ENCODE measurements at places on chromosomes 1 and 21.

DNA sequence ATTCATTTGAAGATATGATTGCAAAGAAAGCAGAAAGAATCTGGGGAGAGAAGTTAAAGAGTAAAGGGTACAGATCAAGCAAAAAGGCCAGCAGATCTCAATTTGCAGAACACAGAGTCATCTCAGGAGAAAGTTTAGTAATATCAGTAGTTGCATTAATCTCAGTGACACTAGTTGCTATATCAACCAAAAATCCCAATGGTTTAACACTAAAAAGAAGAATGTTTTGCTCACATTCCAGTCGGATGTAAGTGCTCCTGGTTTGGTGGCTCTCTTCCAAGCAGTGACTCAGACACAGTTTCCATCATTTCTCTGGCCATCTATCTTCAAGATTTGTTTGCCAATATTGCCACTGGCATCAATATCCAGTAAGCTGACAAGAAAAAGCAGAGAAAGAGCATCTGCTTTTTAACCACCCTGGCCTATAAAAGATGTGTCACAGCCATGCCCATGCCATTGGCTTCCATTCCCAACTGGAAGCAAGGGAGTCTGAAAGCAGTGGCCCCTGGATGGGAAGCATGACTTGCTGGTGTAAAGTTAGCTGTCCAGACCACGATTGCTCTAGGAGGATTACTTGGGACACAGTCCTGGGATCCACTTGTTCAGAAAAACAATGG, 45.5 kb upstream of the AIM2 start:
- DNase-seq, result no peak

- peak; percentile 15 for DNase-seq
Observed at GRCh38 chr1:196535727-196536126, 72.5 kb downstream of the KCNT2 start.

DNA sequence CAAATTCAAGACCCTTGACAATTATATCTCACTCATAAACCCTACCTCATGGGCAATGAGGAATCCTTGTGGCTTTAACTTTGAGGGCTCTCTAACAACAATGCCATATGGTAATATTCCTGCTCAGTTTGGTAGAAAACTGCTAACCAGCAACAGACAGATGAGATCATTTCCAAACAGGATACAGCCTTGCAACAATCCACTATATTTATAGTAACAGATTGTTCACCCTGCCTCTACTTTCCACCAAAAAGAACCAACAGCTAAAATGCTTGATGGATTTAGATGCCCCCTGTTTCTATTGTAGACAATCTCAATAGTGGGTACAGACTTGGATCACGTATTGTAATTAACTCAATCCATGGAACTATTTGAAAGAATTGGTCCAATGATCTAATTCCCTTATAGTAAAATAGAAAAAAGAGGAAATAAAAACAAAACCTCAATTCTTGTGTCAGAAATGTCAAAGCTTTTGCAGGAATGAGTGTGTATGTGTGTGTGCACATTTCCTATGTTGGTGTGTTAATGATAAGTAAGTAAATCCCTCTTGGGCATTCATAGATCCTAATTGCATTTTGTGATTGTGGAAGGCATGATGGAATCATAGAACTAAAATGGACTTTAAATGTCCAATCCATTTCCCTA, 100.0 kb upstream of the EDEM3 start:
- no peak for DNase-seq

DNA sequence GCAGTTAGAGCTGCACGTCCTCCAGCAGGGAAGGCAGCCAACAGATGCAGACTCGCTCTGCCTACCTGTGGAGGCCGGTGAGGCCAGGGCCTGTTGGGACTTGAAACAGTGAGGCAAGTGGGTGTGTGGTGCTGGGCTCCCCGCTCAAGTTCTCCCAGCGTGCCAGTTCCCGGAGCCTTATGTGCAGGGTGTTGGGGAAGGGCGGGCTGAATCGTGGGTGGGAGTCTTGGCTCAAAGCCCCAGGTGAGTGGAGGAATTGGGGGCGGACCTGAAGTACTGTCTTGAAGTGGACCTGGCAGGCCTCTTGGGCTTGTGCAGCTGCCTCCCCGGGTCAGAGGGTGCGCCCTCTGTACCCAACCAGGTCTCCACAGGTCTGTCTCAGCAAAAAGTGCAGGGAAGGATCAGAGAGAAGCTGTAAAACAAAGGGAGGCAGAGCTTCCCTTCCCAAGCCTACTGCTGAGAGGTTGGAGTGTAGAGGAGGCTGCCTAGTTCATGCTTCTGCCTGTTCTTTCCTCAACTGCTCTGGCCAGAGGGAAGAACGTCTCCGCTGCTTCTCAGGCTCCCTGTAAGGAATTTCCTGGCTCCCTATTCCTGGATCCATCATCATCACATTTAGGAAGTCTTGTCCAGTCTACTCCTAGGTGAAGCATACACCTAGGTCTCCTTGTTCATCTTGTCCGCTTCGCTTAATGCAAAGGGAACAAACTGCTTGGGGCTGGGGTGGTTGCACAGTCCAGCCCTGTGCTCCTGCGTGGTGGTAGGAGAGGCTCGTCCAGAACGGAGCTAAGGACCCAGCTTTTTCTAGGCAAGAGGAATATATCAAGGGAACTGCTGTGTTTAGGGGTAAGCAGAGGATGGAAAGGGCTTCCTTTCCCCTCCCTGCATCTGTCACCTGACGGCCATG, 14.9 kb downstream of the UTP11 start:
- no peak for DNase-seq

DNA sequence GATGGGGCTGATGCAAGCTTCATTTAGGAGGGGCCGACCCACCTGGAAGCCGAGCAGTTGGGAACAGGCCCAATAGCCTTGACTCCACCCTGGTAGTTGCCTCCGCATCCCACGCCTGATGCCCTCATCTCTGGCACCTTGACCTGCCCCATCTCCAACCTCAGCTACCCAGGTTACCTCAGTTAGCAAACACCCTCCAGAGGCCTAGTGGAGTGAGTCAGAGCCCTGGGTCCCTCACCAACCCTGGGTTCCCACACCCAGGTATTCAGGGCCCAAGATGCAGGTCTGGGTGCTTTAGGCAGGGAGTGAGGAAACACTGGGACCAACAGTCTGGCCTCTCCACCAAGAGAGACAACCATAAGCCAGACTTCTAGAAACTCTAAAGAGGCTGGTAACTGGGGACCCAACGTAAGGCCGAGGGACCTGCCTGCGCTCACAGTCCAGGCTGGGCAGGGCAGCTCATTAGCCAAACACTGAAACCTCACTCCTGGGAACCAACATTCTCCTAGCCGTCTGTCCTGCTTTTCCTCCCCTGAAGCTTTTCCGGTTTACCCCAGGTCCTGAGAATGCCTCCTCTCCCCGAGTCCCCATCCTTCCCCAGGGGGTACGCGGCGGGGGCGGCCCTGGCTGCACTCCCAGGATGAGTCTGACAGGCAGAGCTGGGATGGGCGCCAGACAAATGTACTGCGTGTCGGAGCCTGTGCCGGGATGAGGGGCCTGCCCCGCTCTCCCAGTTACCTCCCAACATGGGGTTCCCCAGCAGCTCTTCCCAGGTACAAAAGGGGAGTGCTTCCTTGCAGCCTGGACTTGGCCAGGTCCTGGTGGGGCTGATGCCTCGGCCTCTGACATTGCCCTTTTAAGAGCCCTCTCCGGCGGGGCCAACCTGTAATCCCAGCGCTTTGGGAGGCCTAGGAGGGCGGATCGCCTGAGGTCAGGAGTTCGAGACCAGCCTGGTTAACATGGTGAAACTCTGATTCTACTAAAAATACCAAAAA, 8.9 kb upstream of the CELSR2 start:
- no peak for DNase-seq

DNA sequence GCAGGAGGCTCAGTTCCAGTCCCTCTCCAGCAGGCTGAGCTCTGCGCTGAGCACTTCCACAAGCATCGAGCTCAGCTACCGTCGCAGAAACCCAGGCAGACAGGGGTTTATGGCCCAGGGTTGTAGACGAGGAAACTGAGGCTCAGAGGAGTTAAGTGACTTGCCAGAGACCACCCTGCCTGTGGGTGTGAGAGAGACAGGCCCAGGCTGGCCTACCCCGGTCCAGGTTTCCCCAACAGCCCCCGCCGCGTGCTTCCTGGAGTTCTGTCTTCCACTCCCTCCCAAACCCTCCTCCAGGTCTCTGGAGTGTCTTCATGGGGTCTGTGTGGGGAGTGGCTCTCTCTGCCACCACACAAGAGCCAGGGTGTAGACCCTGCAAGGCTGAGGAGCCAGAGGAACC, 615.9 kb downstream of the PTPRU start:
- no peak for DNase-seq

DNA sequence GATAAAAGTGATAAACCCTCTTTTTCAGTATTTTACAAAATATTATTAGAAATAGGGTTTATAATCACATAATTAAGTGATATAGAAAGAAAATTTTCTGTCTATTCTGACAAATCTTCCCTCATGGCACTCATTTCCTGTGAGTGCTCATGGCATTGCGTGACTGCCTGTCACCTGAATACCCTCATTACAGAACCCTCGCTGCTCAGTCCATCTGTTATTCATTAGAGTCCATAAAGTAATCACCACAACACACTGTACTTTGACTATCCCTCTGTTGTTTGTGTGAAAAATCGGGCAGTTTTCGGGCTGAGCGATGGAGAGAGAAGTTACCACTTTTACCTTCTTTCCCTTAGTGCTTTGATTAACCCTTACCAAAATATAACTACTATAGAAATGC, 100.4 kb upstream of the BRINP3 start:
- no peak for DNase-seq

DNA sequence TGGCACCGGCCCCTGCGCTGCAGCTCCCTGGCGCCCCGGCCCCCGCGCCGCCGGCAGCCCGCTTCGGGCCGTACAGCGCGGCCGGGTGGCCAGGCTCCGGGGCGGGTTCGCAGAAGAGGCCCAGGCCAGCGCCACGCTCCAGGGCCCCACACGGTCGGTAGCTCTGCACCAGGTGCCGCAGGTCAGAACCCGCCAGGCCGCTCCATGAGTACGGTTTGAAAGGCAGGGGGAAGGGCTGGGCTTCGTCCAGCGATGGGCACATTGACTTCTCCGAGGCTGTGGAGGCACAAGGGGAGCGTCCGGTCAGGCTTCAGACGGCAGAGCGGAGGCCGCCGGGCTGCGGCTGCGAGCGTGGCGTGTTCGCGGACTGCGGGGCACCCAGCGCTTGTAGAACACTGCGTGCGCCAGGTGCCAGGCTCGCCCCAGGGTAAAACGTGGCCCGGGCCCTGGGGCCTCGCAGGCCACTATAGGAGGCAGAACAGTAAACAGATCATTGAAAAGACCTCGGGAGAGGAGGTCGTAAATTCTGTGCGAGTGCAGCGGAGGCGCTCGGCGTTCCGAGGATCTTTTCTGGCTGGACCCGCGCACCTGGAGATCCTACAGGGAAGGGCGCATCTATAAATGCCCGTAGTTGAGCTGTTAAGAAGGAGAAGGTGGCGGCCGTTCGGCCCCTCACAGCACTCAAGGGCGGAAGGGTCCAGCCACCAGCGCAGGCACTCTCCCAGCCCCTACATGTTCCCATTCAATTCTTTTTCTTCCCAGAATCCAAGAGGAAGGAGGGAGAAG, 5.7 kb downstream of the GFI1 start:
- DNase-seq, result no peak

DNA sequence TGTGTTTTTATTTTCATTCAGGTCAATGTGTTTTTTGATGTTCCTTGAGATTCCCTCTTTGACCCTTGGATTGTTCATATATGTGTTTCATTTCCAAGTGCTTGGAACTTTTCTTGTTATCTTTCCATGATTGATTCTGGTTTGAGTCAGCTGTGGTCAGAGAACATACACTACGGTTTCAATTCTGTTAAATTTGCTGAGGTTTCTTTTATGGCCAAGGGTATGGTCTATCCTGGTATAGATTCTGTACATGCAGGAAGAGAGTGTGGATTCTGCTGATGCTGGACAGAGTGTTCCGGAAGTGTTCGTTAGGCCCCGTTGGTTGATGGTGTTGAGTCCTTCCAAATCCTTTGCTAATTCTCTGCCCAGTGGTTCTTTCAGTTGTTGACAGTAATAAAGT, 98.5 kb upstream of the COL6A1 start:
- no peak for DNase-seq

DNA sequence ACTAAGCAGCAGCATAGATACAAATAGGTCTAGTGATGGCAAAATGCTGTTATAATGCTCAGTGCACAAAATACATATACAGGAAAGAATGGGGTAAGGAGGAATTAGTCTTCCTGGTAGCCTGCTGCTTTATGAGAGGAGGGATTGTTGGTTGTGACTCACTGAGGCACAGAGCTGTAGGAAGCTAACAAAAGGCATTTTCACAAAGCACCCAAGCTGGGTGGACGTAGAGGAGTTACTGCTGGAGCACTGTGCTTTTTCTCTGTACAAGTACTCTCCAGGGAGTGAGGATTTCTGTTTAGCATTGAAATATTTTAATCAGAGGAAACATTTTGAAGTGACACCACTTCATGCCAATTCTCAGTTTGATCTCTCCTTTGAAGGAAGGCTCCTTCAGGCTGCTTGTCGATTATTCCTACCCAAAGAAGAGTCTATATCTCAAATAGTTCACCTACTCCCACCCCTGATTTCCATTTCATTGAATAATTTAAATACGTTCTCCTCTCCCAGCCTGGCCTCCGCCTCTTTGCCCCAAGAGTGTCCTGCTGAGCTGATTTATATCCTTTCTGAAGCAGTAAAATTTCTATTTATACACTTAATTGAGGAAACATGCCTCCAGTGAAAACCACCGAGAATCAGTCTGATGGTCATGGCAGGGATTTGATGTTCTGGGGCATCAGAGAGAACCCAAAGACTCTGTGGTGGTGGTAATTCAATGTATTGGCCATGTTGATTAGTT, 271.9 kb downstream of the HHAT start:
- no peak for DNase-seq

- no peak for DNase-seq
Observed at GRCh38 chr1:26978901-26979300, 14.6 kb upstream of the TRNP1 start.

DNA sequence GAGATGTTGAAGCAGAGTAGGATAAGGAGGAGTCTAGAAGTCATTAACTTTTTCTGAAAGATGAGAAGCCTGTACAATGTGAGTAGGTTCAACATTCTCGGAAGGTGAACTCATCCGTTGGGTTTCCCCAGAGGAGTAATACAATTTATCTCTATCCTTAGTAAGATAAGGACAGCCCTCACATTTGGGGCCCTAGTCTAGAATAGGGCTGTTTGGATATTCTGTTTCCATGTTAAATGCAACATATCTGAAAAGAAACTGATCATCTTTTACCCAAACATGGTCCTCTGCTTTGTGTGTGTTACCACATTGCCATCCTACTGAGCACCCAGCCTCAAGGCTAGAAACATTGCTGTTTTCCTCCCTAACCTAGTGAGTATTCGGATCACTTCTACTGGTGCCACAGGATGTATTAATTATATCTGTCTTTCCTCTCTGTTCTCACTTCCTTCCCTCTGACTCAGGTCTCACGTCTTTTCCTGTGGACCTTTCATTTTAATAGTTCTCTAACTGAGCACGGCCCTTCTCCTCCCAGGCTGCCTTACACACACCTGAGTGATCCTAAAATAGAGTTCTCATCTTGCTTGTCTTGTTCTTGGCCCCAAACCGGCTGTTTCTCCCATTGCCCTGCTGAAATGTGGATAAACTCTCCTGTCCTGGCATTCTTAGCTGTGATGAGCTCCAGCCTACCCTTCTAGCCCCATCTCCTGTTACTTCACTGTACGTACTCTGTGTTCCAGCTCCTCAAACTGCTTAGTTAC, 91.7 kb downstream of the CDC14A start:
- no peak for DNase-seq

- no peak for DNase-seq
Observed at GRCh38 chr1:213369465-213369864, 318.4 kb downstream of the RPS6KC1 start.

GRCh38 chr1:116540088-116540487, 30.7 kb downstream of the CD58 start:
- DNase-seq, result no peak
